LoVo (cell line): ENCODE measurements at places on chromosomes 3 and 15.

DNA sequence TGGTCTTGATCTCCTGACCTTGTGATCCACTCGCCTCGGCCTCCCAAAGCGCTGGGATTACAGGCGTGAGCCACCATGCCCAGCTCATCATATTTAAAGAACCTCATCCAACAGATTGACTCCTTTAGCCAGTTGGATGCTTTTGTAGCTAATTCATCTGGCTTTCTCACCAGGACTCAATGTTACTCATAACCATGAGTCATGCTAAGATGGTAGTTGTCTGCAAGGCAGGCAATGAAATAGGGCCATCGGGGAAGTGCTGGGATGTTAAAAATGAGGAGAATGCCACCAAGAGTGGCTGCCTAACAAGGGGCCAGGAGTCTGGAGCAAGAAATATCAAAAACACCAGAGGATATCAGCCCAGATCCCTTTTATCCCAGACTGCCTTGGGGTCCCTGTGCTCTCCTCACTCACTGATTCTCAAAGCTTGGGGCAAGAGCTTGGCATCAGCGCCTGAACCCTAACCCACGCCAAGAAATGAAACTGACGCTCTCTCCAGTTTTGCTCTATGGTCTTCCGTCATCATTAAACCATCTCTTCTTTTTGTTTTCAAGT, 7.4 kb upstream of the PCOLCE2 start:
- DNase-seq = peak; percentile 41

GRCh38 chr3:142892714-142893113, 3.8 kb upstream of the PCOLCE2 start:
- DNase-seq = no peak

DNA sequence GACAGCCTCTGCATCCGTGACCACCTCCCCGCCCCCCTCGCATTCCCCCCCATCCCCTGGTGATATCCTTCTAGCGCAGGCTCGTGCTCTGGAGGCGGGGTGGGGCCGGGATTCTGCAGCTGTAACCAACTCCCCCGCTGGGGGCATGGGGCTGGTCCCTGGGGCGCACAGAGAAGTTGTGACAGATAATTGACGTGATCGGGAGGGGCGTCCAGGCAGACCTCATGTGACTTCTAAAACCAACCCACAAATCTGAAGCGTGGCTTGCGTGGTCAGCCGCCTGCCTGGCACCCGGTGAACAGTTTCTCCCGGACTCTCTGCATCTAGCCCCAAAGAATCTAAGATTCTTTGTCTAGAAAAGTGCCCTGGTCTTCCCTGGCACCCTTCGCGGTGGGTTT, 100.6 kb upstream of the IGF1R start:
- DNase-seq = no peak

DNA sequence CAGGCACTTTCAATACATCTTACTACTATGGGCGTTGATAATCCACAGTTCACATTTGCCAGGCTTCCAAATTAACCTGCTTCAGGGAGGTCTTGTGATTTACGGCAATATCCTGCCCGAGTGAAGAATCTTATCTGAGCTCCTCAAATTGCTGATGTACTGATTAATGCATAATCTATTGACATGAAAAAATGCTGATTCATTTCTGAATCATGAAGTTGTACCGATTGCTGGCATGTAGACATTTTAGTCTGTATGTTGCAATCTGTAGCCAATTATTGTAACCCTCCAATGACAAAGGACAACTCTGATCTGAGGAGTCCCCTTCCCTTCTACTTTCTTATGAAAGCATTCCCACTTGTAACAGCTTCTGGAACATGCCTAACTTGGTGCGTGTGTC, 97.2 kb downstream of the SEC22A start:
- no peak for DNase-seq

GRCh38 chr3:142225885-142226215, 465 bp upstream of the GK5 start:
- no peak for DNase-seq

GRCh38 chr3:49813497-49814174, at the start of gene UBA7:
Gene UBA7, minus strand, starts transcription at chr3:49813953. Its CDS starts 166 bp downstream, at chr3:49813787.
- peak; percentile 69 for DNase-seq

- no peak for DNase-seq
Measured at GRCh38 chr15:90306560-90306959, 41.1 kb downstream of the NGRN start.

- DNase-seq = no peak
Measured at GRCh38 chr3:168511428-168512014, 415.8 kb upstream of the GOLIM4 start.

DNA sequence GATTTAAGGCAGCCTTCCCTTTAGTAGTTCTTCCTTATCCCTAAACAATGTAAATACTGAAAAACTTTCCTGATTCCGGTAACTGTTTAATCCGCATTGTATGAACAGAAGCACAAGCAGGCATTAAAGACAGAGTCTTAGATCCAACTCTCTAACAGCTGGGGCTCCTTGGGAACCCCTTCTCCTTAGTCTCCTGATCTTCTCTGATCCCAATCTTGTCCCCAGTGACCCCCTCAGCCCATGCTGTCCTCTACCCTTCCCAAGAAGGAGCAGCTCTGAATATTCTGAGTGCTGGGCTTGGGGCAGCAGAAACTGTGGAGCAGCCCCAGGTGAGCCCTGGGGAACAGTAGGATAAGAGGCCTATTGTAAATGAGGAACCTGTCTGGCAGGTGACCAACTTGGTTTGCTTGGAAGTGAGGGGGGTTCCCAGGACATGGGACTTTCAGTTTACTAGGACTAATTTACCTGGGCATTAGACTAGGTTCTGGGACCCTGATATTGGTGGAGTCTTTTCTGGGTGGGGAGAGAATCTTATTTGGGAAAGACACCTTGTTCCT, 13.0 kb upstream of the SLC30A4 start:
- DNase-seq = no peak

DNA sequence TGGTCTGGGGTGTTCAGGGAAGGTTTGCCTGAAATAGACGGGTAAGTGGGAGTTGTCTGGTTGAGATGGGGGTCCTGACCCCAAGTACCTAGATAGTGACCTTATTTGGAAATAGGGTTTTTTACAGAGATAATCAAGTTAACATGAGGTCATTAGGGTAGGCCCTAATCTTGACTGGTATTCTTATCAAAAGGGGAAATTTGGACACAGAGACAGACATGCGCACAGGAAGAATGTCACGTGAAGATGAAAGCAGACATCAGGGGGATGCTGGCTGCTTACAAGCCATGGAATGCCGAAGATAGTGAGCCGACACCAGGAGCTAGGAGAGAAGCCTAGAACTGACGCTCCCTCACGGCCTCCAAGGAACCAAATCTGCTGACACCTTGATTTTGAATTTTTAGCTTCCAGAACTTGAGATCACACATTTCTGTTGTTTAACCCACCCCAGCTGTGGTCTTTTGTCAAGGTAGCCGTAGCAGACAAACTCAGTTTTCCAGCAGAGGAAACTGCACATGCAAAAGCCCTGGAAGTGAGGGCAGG, 17.1 kb downstream of the BHLHE40 start:
- no peak for DNase-seq

DNA sequence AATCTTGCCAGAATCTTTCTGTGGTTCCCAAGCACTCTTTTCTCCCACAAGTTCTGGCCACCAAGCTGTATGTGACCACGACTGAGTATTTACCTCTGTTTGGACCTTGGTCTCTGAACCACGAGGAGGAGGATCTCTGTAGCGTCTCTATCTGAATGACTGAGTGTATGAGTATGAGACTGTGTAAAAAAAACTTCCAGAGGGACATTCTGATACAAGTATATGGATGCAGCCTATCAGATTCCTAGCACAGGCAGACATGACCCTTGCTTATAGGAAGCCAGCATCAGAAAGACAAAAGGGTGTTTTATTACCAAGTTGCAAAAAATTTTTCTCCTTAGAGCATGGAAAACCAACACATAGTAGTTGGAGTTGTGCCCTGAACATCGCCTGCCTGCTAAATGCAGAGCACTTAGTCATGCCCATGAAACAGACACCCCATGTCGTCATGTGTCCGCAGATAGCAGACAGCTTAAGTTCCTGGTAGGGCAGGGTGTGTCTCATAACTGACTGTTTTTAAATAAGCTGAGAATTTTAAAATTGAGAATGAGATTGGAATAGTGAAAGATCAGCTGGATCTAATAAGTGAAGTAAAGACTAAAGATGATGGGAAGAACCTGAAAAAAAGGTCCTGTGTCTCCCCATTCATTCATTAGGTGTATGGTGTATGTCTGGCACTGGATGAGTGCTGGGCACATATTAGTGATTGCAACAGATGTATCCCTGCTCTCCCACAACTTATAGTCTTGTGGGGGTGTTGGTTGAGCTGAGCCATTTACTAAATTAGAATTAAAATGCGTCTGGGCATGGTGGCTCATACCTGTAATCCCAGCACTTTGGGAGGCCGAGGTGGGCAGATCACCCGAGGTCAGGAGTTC, 30.9 kb downstream of the DAG1 start:
- DNase-seq = peak; percentile 62

DNA sequence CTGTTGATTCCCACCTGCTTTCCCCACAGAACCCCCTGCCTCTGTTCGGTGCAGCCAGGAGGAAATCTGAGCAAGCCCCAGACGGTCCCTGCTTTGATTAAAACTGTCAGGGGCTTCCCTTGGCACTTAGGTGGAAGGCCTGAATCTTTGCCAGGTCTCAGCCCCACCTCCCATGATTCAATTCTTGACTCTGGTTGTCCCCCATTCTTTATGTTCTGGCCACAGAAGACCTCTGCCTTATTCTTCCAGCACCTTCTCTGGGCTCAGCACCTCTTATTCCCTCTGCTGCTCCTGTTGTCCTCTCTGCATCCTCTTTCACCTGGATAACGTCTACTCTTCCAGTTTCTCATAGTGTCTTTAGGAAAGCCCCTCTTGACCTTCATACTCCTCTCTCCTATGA, 349.4 kb downstream of the PTPRG start:
- DNase-seq = no peak

- no peak for DNase-seq
Measured at GRCh38 chr3:119301662-119302061, 7.5 kb downstream of the ARHGAP31 start.

GRCh38 chr3:20997183-20997582, 753.8 kb downstream of the ZNF385D start:
- no peak for DNase-seq
